H4 (cell line): ENCODE measurements at places on chromosomes 7 and 10. TPM values are rescaled to one million over a fixed set of nuclear protein-coding genes. Genes with fewer than 3 reads are reported as not detected.
A peak's percentile ranks its signal among the peaks of the same experiment; 100 is the strongest.

DENND11 gene
- 6.1 and 7.8 TPM in 2 replicates for total RNA-seq

GRM3 gene
- total RNA-seq, result not detected in 2 replicates

TBX20 gene
- 1.5 and 2.3 TPM in 2 replicates for total RNA-seq

CYP2C18 gene
- total RNA-seq, result 0.04 TPM in 1 of 2 replicates, not detected in the other

RAB19 gene
- total RNA-seq, result not detected in 2 replicates

DNA sequence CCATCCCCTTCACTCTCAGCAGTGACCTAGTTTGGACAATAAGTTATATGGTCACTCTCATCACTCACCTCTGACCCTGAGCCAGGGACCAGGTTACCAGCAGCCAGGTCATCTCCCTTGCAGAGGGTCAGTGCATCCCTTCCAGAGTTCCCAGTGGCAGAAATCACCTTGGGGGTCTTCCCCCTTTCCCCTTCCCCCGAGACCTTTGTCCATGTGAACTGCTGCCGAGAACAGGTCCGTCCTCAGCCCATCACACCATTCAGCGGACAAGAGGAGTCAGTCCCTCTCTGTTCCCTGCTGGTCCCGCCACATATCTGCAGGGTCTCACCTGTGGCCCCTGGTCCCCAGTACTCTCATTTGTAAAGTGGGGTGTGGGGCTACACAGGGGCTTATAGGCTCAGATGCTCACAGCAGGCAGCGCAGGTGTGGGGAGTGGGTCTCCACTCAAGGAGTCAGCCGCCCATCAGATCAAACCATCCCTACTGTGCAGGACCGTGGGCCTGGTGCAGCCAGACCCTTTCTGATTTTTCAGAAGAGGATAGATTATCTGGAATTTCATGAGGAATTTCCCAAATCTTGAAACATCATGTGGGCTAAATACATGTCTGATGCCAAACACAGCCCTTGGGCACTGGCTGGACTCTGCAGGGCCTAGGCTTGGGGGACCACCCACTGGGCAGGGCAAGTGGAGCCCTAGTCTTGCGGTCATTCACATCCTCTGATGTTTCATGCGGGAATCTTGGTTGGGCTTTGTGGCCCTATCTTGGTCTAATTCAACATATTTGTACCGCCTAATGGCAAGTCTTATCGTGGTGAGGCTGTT, 6.5 kb downstream of the DEPP1 start:
- no peak for DNase-seq

DNA sequence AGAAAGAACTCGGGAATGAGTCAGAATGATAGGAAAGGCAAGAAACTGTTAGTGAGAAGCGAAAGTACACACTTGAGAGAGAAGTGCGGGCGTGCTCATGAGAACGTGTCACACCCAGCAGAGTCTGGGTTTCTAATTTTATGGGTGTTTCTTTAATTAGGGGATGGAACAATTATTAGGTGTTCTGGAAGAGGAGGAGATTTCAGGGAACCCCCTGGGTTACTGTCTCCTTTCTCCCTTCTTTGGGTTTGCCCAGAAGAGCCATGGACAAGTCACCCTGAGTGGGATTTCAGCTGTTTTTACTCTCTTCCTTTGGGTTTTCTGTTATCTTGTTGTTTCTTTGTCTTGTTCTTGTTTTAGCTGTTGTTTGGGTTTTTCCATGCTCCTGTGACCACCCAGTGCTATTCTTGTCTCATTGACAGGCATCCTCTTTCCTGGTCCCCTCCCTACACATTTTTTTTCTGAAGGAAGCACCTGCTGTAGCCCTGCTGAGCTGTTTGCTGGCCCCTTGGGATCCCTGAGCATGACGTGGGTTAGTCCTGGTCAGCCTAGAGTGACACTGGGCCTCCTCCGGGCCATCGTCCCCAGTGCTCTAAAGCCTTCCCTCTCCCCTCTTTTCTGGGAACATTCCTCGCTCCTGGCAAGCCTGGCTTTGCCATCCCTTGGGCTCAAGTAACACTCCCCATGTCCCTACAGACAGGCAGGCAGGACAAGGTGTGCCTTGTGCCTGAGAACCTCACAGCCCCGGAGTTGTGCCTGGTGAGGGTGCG, 3.5 kb downstream of the SH2D4B start:
- DNase-seq, result no peak

DNA sequence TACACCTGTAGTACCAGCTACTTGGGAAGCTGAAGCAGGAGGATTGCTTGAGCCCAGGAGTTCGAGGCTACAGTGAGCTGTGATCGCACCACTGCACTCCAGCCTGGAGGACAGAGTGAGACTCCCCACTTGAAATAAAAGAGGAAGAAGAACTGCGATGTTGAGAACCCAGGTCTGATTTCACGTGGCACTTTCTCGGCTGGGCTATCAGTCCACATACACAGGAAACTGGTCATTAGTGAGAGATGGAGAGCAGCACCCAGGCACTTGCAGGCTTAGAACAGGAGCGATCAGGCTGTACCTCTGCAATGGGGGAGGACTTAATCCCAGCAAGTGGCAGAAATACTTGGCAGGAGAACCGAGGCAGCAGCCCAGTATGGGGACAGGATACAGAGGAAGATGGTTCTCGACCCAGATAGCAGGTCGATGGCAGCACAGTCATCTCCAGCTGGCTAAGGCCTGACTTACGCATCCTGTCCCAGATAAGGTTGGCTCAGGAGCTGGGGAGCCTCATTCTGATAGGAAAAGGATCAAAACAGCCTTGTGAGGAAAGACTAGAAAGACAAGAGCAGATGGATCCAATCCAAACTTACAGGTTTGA, 487.7 kb upstream of the AUTS2 start:
- no peak for DNase-seq

GRCh38 chr7:117200132-117200531, 122.7 kb downstream of the WNT2 start:
- DNase-seq, result no peak

- DNase-seq, result no peak
These were observed 740.5 kb downstream of the SORCS1 start for GRCh38 chr10:106424054-106424453.

GRCh38 chr7:102253066-102253972, 33.3 kb upstream of the SH2B2 start:
- no peak for DNase-seq

GRCh38 chr7:54632696-54633095, 90.5 kb downstream of the VSTM2A start:
- DNase-seq, result no peak

- DNase-seq, result no peak
These were observed 49.2 kb downstream of the IQUB start for GRCh38 chr7:123485187-123485586.

DNA sequence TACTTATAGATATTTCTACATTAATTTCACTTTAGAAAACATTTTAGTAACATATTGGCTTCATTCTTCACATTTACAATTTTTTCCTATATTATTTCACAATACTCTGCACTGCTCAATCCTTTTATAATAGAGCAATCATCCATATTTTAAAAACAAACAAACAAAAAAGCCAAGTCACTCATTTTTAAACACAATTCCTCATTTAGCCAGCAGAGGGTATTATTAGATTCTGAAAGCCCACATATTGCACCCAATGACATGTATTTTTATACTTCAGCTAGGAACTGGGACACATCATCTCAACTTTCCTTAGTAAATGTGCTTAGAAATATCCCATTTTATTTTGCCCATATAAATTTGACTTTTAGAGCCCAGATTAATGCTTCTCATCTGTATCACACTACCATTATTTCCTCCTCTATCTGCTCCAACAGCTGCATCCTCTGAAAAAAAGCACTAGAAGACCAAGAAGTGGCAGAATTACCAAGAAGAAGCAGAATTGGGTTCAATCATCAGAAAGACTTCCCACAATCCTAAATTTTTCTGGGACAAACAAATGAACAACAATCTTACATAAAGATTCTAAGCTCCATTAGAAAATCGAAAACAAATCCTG, 29.5 kb downstream of the CTNNA3 start:
- peak; percentile 53 for DNase-seq

DNA sequence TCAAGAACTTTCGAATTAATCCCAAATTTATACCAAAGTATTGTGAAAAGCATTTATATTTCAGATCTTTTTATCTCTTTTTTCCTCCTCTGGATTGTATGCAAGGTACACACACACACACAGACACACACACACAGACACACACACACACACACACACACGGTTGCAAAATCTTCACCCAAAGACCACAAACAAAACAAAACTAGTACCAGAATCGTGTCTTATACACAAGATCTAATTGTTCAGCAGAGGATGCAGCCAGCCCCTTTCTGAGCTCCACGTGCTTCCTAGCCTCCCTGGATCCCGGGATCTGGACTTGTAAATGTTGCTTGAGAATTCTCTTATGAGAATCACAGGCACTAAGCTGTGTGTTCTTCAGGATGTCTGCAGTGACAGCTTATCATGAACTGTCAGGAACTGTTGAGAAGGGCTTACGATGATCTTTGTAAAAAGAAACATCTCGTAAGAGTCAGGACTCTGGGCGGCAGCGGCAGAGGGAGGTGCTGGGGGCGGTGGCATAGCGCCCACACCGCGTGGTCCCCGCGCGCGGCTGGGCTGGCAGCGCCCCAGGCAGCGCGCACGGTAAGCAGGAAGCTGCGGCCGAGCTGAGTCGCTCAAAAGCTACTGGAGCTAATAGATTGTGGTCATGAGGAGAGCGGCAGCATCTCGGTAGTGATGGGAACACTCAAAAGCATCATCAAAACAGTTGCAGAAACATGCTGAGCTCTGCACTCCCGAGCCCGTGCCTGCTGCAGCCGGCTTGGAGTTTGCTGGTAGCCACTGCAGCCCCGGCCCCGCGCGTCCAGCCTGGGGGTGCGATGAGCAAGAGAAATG, 277.6 kb downstream of the GATA3 start:
- peak; percentile 77 for DNase-seq

- no peak for DNase-seq
These were observed 68.4 kb upstream of the PDCD4 start for GRCh38 chr10:110803239-110803749.

GRCh38 chr10:43394868-43395267, 14.1 kb downstream of the HNRNPF start:
- no peak for DNase-seq
